ENCODE measurements at places on chromosomes 5 and 9.

GRCh38 chr5:34914671-34915138 lies 599 bp downstream of the RAD1 start:
- no peak for DNase-seq

GRCh38 chr5:123131551-123132204 lies 42.6 kb downstream of the PRDM6 start:
- no peak for DNase-seq

DNA sequence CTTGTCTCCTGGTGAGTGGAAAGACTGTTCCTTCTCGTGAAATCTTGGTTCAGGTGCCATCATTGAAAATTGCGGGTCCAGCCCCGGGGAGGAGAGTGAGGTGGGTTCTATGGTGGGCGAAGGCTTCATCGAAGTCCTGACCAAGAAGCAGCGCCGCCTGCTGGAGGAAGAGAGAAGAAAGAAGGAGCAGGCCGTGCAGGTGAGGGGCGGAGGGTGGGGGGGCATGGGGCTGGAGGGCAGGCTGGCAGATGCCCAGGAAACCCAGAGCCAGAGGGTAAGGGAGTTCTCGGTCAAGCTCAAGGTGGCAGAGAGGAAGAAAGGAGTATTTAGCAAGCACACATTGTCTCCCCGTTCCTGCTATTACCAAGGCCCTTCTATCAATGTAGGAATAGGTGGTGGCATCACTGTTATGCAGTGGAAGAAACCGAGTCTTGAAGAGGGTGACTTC lies 24.3 kb upstream of the POMT1 start:
- DNase-seq = peak; percentile 39

DNA sequence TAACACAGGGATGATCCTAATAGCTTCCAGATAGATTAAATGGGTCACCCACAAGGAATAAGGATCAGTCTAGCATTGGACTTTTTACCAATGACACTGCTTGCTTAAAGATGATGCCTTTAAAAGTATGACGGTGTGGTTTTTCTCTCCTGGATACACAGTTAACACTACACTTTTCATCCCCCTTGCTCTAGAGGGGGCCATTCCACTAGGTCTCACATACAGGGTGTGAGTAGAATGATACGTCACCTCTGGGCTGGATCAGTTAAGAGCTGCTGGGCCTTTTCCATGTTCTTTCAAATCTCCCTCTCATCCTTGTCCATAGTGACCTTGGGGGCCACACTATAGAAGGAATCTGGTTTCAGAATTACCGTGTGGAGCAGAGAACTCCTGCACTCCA lies 140.6 kb downstream of the FSTL4 start:
- DNase-seq = no peak

GRCh38 chr9:89710697-89711096 lies 105.9 kb downstream of the GADD45G start:
- no peak for DNase-seq

DNA sequence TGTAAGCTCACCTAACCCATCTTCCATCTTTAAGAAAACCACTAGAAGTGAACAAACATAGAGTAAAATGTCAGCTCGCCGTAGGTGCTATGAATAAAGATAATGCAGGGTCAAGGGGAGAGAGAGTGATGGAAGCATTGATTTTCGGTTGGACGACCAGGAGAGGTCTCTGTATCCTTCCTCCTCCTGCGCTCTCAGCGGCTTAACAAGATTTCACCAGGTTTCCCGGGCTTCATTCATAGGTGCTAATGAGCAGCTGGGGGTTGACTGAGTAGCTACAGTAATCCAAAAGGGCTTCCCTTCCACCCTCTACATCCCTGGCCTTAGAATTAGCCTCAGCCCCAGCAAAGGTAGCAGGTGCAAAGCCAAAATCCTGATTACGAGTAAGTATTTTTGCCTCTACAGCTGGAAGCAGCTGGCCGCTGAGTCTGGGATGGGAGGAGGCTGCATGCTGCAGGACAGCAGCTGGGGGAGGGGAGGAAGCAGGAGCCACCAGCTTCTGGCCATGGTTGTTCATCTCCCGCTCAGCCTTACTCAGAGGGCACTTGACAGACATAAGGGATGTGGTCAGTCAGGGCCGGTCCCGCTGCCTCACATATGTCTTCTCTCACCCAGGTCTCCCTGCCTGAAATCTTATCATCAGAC lies 112.0 kb upstream of the IL12B start:
- no peak for DNase-seq
